ENCODE measurements at places on chromosomes 7 and 10. TPM values are rescaled to one million over a fixed set of nuclear protein-coding genes. Genes with fewer than 3 reads are reported as not detected.

Gene SLC26A3
- total RNA-seq: not detected

DNA sequence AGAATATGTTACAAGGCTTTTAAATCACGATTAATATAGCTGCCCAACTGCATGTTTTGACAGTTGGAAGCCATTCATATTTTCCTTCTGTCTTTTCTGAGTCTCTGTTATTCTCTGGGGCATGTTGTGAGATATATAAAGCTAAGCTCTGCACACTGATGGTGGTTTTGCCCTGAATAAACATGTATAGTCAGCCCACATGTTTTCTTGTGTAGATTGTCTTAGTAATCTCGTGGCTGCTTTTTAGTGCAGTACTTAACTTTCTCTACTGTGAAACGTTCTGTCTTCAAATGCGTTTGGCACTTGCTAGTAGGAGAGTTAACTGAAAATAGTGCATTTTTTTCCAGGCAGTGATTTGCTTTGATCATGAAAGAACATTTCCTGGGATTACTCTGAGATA is 268.5 kb downstream of the DNAJB9 start:
- DNase-seq: no peak

Gene MRC1
- total RNA-seq: not detected

Gene DENND2A
- total RNA-seq: 26.9 TPM

- peak; percentile 88 for DNase-seq
These were observed 23.9 kb upstream of the LEP start for GRCh38 chr7:128217030-128217805.

All from RPMI7951 (cell line).